Activated T-cell treated with anti-CD3 and anti-CD28 coated beads, Interleukin-2, amount 50 U/mL, for 48 hours (primary cell): ENCODE measurements at places on chromosomes 5 and 9.
A peak's percentile ranks its signal among the peaks of the same experiment; 100 is the strongest.

GRCh38 chr5:96332535-96333366 lies 100.3 kb downstream of the PCSK1 start:
- DNase-seq: no peak

GRCh38 chr5:10756549-10756948 lies 4.5 kb downstream of the DAP start:
- no peak for DNase-seq

GRCh38 chr9:136533775-136534157 lies 12.1 kb downstream of the NOTCH1 start:
- DNase-seq: peak; percentile 88

- peak; percentile 47 for DNase-seq
Observed at GRCh38 chr9:35605351-35606137, 482 bp downstream of the TESK1 start.

GRCh38 chr9:76403352-76403751 lies 9.1 kb upstream of the RFK start:
- no peak for DNase-seq

DNA sequence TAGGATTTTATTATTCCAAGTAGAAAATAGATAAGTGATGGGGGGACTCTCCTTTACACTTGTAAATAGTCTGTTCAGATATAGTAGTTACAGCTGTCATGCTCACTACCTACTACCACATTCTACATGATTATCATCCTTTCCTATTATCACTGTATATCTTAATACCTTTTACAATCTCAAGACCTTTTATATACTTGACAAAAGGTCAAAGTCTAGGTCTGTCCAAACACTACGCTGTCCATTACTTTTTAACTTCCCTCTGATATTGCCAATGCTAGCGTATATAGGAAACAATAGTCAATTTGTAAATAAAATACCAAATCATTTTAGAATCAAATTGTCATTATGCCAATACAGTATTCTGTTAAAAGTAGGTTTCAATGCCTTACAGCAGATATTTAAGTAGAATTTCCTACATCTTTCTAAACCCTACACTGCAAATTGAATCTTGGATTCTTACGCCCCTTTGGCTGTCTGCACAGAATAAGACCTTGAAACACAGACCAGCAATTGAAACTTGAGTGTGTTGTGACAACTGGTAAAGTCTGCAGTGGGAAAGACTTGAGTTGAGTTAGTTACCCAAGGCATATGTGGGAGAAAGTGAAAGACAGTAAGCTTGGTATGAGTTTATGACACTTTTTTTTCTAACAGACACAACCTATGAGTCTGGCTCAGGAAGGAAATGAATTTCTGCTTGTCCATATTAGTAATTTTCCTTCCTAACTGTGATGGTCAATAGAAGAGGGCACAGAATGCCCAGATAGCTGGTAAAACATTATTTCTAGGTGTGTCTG lies 827.6 kb upstream of the ACO1 start:
- DNase-seq: no peak

GRCh38 chr9:97889941-97890887 lies 32.1 kb downstream of the TRMO start:
- peak; percentile 80 for DNase-seq

DNA sequence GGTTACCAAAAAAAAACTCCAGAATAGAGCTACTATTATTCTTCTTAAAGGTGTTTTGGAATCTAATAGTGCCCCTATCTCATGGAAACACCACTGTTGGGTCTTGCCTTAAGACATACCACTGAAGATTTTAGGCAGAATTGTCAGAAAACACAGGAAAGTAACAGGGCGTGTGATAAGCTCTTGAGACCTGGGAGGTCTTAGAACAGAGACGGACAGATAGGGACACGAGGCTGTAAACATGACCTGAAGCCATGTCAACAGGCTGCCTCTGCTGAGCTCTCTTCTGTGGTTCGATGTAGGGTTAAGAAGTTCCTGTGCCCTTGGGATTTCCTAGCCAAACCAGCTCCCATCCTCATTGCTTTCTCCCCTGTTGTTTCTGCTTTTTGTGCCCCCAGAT lies 69.3 kb downstream of the CTSL start:
- no peak for DNase-seq

DNA sequence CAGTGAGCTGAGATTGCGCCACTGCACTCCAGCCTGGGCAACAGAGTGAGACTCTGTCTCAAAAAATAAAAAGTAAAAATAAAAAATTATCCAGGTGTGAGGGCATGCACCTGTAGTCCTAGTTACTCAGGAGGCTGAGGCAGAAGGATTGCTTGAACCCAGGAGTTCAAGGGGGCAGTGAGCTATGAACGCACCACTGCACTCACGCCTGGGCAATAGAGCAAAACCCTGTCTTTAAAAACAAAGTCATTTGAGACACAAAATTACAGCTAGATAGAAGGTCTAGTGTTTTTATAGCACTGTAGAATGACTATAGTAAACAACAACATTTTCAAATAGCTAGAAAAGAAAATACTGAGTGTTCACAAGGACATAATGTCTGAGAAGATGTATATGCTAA lies 16.4 kb downstream of the IL4 start:
- no peak for DNase-seq

GRCh38 chr5:116046261-116046660 lies 14.0 kb downstream of the ARL14EPL start:
- no peak for DNase-seq

GRCh38 chr9:113436728-113437515 lies 26.4 kb downstream of the C9orf43 start:
- DNase-seq: no peak

DNA sequence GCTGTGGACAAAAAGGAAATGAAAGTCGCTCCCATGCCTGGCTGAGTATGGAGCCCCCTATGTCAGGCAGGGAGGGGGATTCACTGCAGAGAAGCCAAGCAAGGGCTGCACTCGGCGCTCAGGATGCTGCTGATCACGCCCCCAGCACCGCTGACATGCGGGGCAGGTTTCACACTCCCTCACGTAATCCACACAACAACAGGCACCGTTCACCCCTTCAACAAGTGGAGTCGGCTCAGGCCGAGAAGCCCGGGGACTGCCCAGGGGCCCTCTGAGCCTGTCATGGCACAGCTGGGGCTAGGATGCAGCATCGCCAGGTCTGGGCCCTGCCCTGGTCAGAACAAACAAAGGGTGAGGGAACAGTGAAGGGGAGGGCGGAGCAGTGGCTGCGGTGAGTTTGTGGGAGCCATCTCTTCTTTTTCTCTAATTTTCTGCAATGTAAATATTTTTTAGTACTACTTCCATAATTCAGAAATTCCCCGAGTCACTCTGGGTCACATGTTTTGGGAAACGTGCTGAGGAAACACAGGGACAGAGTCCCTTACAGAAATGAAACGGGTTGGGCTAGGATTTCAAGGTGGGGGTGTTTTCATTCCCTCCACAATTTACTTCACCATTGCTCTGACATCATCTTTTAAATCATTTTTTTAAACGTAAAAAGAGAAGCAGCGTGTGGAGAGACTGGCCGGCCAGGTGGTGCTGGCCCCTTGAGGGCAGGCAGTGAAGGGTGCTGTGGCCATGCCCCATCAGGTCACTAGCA lies 49.8 kb downstream of the PRRT1B start:
- DNase-seq: no peak

- no peak for DNase-seq
Observed at GRCh38 chr9:20092561-20092960, 303.7 kb upstream of the SLC24A2 start.

GRCh38 chr9:129500161-129500862 lies 120.6 kb downstream of the C9orf50 start:
- no peak for DNase-seq

GRCh38 chr9:15505921-15506320 lies 4.8 kb downstream of the PSIP1 start:
- no peak for DNase-seq

- peak; percentile 29 for DNase-seq
Observed at GRCh38 chr5:113293068-113293974, 141.5 kb downstream of the TSSK1B start.

DNA sequence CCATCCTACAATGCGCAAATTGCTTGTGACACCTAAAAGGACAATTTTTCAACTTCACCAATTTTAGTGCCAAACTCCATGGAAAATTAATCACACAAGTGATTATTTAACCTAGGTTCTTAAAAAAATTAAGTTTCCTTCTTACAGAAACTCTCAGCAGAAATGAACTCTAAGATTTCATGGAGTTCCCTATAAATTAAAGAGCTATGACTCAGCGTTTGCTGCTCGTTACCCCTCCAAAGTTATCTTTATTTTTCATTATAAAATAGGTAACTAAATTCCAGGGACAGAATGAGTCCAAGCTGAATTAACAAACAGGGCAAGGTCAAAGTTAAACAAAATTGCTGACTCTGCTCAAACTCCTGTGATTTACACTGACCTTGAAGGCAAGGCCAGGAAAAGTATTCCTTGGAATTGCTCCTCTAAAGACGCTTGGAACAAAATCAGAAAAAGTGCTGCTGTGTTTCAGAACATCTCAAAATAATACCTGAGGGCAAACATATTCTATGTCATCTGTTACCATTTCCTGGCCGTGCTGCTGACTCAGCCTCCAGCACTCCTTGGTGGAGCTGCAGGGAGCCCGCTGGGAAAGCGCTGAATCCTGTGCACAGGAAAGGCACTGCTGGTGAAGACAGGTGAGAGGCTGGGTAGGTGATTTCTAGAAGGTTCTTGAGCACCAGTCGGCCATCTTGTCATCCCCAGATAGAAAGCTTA lies 2.5 kb upstream of the CMBL start:
- DNase-seq: no peak
